AG08395 (cell line): ENCODE measurements at places on chromosomes 2 and 18.

DNA sequence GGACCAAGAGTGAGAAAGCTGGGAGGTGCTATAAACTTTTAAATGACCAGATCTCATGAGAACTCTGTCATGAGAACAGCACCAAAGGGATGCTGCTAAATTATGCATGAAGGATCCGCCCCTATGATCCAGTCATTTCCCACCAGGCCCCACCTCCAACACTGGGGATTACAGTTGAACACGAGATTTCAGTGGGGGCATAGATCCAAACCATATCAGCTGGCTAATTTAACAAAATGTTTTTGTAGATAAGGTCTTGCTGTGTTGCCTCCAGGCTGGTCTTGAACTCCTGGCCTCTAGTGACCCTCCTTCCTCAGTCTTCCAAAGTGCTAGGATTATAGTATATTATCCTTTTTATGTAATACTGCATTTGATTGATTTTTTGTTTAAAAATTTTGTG lies 56.0 kb downstream of the NBEAL1 start:
- DNase-seq = no peak

GRCh38 chr2:27762951-27763906 lies 8.3 kb upstream of the MRPL33 start:
- no peak for DNase-seq

GRCh38 chr2:21924640-21925285 lies 801.0 kb downstream of the TDRD15 start:
- DNase-seq = no peak

DNA sequence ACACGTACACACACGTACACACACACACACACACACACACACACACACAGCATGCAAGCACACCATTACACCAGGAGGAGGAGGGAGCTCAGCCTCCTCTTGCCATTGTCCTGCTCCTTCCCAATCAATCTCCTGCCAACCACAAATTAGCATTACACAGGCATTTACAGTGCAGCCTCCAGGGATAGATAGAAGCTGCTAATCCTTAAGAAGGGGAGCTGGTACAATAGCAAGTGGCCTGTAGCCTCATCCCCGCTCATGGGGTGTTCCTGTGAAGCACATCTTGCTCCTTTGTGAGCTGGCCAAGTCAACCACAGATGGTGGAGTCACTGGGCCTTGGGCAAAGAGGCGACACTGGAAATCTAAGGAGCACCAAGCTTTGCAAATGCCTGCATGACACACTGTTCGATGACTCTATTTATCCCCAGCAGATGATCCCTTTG lies 110.3 kb upstream of the PKDCC start:
- peak; percentile 53 for DNase-seq

DNA sequence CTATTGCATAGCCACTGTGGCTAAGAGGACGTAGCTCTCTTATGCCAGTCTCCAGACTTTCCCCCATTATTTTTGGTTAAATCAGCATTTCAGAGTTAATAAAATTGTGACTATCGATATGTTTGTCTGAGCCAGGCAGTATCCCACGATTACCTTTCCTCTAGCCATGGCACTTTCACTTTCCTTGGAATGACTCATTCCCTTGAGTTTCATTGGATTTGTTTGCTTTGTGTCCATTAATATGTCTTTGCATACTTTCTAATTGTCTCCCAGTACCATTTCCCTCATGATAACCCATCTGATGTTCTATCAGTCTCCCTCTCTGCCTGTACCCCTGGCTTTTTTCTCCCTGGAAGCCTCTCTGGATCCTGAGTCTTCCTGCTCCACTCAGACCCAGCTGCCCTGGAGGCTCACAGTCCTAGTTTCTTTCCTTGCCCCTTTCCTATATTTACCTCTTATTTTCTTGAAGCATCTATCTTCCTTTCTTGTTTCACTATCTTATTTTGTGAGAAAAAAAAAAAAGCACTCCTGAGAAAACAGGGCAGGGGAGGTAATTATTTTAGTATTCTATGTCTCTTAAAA lies 126.1 kb downstream of the MTX2 start:
- DNase-seq = no peak

DNA sequence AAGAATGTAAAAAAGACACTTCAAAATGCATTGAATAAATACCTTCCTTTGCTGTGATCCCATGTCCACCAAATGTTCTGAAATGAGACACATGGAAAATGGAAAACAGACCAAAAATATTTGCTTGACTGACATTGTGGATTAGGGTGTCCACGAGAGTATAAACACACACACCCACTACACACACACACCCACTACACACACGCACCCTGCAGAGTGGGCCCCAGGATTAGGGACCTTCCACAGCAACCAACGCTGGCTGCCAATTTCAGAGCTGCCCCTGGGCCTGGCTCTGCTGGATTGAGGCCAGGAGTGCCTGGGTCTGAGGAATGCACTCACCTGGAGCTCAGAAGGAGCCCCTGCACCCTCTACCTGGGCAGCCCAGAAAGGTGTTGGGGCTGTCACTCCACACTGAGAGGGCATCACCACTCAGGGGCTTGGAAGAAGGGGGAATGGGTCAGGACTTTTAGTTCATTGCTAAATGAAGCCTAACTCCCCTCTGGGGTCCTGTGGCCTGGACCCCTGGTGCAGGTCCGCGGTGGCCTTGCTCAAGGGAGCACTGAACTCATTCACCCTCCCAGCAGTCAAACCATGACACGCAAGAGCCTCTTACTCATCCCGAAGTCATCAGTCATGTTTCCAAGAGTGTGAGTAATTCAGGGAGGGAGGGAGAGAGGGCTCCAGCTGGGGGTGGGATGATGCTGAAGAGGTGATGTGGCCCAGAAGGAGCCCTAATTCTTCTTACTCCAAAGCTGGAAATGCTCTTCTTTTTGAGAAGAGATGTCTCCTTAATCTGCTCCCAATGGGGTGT lies 50.2 kb upstream of the PLB1 start:
- peak; percentile 95 for DNase-seq

- no peak for DNase-seq
Observed at GRCh38 chr2:134406311-134406710, 152.4 kb downstream of the MGAT5 start.

DNA sequence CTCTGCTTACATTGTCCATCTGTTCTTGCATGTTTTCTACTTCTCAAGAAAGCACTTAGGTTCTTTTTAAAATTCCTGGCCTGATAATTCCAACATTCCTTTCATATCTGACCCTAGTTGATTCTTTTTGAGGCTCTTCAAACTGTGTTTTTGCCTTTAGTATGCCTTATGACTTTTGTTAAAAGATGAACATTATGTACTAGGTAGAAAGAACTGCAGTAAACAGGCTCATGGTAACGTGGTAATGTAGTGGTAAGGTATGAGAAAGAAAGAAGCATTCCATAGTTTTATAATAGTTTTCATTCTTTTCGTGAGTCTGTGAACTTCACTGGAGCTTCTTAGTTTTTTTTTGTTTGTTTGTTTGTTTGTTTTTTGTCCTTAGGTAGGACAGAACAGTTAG lies 306.4 kb downstream of the MBD2 start:
- no peak for DNase-seq

GRCh38 chr18:64175432-64175831 lies 26.5 kb upstream of the LINC00305 start:
- no peak for DNase-seq

DNA sequence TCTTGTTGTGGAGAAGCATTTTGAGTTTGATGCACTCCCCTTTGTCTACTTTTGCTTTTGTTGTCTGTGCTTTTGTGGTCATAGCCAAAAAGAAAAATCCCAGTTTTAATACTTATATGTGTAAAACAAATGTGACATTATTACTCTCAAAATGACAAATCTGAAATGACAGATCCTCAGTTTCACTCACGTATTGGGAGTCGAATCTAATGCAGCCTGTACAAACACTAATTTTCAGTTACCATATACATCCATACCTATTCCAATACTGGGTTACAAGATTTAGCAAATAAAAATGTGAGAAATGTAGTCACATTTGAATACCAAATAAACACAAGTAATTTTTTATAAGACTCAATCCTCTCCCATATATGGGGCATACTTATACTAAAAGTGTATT lies 148.2 kb upstream of the ZNF516 start:
- no peak for DNase-seq

DNA sequence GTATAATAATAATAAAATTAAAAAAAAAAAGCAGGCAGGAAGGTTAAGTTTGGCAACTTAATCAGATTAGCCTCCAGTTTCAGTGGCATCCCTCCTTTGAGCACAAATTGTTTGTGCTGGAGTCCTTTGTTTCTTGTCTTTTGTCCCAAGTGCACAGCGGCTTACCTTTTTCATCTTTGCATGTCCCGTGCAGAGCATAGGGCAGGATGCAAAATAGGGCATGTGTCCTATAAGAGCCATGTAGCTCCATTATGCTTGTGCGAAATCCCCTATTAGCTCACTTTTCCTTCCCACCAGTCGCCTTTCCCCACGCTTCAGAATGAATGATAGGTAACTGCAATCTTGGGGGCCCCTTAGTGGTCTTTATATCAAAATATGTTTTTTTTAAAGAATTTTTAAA lies 216.8 kb downstream of the TSN start:
- no peak for DNase-seq

DNA sequence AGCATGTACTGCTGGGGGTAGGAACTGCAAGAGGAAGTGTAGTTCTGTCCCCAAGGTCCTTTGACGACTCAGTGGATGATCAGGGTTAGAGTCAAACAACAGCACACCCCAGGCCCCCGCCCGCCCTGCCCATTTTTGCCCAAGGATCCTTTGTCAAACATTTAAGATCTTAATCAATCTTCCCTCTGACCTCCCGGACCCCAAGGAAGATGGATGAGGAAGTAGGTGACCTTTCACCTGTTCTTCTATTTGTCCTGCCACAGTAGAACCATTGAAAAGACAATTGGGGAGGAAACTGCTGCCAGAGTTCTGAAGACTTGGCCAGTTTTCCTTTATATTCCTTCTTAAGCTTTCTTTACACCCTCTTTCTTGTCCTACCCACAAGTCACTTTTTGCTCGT lies 12.1 kb downstream of the EPHA4 start:
- no peak for DNase-seq

GRCh38 chr2:239394346-239394945 lies 6.4 kb downstream of the HDAC4 start:
- DNase-seq = no peak

GRCh38 chr2:29260142-29260772 lies 145.0 kb downstream of the CLIP4 start:
- peak; percentile 18 for DNase-seq

DNA sequence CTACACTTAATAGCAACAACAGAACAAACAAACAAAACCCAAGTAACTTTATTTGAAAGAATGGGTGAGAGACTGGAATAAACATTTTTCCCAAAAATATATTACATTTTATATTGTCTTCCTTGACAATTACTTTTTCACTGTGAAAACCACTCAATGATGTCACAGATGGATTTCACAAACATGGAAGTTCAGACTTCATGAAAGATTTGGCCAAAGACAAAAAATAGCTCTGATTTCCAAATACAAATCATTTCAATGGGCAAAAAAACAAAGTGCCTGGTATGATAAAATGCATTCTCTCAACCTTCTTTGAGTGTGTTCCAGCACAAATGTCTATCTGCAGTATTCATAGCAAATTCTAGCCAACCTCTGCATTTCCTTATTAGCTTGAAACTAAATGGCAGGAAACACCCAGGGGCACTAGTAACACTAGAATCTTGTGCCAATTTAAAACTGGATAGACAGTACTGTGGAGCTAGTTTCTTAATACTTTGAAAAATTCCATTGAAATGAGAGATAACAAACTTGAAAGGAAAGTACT lies 28.5 kb upstream of the NAPG start:
- DNase-seq = peak; percentile 63

DNA sequence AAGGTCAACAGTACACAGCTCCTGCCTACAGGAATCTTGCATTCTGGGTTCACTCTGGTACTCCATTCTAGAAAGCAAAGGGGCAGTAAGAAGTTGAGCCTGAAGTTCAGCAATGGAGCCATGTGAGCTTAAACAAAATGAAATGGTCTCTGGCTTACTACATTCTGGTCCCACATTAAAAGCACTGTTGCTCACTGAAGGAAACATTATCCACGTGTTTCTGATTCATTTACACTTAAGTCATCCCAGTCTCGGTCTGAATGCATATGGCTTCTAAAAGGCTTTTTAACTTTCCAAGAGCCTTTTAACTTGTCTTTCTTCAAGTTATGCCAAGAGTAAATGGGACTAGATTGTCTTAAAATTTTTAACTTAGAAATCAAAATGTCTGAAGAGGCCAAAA lies 177.8 kb downstream of the LNPK start:
- DNase-seq = no peak

DNA sequence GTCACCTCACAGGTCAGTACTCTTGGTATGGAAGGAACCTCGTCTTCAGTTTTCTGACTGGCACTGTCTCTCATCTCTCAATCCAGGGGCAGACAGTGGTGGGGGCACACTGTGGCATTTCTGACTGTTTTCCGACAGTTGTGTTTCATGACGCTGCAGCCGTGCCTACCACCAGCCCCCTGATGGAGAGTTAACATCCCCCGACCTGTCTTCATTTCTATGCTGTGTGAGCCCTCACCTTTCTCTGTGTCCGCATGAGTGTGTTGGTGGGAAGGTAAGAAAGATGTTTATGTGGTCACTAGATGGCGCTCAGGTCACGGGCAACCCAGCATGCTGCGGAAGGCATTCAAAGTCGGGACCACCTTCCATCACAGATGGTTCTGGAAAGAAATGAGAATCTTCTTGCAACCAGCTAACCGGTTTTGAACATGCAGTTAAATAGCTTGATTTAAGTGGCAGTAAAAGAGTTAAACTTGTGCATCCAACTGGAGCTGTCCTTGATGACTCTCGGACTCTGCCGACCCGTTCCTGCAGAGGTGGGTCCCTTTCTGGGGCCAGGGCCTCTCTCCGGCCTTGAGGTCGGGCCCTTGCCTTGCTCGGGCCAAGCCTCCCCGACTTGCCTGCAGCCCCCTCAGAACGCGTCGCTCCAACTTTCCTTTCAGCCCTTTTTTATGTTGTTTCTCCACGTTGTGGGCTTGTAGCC lies 92.4 kb downstream of the DYSF start:
- DNase-seq = peak; percentile 65

DNA sequence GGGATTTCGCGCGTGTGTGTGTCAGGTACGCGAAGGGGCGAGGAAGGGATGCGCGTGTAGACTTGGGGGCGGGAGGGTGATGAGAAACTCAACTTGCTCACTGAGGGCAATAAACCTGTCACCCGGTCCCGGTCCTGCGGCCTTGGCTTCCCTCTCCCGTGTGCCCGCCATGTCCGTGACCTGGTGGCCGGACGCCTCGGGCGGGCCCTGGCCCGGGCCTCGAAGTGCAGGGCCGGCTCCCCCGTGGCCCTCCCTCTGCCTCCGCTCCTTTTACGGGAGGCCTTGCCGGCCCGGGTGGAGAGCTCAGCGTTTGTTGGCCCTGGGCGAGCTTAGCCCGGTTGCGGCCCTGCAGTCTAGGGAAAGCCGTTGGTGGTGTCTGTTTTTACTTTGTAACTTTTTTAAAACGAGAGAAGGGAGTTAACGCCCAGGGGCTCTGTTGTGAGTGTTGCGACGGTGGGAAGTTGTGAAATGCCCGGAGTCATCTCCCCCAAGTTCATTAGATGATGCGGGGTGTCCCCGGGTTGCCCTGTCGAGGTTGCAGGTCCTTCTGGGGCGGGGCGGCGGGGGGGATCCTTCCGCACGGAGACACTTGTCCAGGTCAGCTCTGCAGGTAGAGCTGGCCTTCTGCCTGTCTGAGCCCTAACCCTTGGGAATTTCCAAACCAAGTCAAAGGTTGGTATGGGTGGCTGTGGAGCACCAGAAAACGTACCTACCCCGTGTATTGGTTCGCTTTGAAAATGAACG lies 883 bp downstream of the SMCHD1 start:
- DNase-seq = peak; percentile 48

- no peak for DNase-seq
Observed at GRCh38 chr2:239496700-239497099, 95.9 kb upstream of the HDAC4 start.

- DNase-seq = no peak
Observed at GRCh38 chr2:831622-832021, 119.0 kb upstream of the SNTG2 start.
